ENCODE measurements at places on chromosomes 7 and 10.

DNA sequence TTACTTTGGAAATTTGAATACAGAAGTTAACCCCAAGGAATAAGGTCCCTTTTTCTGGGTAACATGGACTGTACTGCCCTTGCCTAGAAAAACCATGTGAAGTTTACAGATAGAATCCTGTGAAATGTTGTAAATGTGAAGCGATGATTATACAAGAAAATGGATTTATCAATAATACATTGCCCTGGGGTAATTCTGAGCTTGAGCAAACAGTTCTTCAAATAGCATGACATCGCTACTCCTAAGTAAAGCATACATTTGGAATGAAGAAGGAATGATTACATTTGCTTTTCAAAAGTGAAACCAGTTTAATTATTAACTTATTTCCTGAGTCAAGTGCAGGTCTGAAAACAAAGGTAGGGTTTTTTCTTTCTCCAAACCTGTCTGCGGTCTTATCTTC lies 43.3 kb upstream of the FZD8 start:
- DNase-seq: no peak

- no peak for DNase-seq
Measured at GRCh38 chr10:74871595-74872382, 45.4 kb downstream of the KAT6B start.

GRCh38 chr7:44311561-44312495 lies 13.6 kb downstream of the CAMK2B start:
- DNase-seq: no peak

GRCh38 chr7:1291357-1291689 lies 58.7 kb downstream of the UNCX start:
- no peak for DNase-seq

DNA sequence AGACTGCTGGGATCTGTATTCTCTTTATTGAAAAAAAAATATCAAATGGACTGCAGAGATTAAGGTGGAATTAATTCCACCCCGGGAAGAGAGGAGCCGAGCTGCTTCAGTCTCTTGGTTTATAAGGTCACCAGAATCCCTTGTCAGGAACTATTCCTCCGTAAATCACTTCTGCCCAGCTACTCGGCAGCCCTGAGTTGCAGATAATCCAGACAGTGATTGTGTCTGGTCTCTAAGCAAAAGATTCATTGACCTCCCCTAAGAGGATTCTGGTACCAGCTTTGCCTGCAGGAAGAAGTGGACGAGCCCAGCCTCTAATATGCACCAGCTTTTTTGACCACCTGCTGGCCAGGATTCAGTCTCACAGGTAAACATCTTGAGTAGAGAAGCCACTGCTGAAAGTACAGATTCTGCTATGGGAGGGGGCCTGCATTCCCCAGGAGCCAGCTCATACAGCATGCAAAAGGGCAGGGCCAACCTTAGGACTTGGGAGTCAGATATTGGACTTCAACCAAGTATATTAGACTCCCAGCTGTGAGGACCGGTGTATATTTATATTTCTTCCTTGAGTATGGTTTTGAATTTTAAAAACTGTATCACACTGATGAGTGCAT lies 27.1 kb upstream of the PLXNA4 start:
- DNase-seq: no peak

GRCh38 chr7:44497155-44498027 lies 6.9 kb upstream of the NUDCD3 start:
- no peak for DNase-seq

DNA sequence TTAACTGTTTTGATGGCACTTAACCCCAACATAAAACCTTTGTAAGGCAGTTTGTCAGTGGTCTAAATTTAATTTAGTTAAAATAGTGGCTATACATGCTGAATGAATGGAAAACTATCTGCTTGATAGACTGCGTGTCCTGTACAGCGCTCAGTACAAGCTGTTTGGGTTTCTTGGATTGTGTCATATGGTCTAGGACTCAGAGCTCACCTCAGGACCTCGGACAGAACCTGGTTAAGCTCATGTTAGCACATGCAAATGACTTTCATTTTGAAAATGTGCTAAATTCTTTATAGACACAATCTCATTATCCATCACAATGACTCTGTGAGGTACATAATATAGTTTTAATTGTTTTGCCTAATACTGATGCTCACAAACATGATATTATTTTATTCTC lies 55.7 kb upstream of the RELN start:
- no peak for DNase-seq

DNA sequence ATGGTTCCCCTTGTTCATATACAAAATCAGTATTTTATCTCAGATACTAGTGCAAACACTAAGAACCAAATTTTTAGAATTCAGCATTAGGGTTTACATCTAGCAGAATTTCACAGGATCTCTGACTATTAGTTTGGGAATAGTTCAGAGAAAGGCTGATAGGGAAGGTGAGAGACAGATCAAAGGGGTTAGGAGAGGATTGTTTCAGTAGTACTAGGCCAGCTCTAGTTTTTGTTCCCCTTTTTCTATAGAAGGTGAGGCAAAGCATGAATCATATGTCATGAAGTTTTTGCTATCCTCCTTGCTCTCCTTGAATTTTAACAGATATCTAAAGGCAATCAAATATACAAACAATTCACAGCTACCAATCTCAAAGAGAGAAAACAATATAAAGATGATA lies 26.1 kb upstream of the CTNNA3 start:
- no peak for DNase-seq
